Heart left ventricle (tissue), 16 donors: ENCODE measurements at places on chromosomes 16 and 17. TPM values are rescaled to one million over a fixed set of nuclear protein-coding genes. Genes with fewer than 3 reads are reported as not detected.

DNA sequence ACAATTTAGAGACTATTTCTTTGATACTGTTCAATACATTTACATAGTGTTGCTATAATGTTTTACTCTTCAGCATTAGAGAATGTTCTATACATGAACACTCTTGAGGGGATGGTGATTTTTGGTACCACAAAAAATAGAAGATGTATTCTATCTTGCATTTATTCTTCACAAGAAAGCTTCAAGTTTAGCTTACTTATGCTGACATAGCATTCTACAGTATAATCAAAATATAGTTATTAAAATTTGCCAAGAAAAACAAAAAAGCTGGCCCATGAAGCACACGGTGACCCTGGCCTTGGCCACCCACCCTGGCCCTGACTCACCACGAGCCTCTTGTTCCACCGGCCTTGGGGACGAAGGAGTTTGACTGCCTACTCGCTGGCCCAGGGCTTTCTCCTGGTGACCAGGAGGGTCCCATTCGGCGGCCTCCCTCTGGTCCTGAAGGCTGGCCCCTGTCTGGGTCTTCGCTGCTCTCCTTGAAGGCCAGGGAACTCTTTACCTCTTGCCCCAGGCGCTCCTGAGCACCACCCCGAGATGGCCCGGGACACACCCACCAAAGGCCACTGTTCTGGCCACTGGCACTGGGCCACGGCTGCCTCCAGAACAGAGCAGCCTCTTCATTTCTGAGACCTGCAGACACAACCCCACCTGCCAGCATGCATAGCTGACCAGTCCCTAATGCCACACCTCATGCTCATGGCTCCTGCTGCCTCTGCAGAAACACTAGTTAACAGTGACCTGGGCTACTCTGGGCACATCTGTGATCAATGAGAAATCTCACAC, 22.5 kb upstream of the ICAM2 start:
- DNase-seq, result no peak

- peak; percentile 77 for DNase-seq
Observed at GRCh38 chr17:50947782-50948543, 81.8 kb upstream of the TOB1 start.

DNA sequence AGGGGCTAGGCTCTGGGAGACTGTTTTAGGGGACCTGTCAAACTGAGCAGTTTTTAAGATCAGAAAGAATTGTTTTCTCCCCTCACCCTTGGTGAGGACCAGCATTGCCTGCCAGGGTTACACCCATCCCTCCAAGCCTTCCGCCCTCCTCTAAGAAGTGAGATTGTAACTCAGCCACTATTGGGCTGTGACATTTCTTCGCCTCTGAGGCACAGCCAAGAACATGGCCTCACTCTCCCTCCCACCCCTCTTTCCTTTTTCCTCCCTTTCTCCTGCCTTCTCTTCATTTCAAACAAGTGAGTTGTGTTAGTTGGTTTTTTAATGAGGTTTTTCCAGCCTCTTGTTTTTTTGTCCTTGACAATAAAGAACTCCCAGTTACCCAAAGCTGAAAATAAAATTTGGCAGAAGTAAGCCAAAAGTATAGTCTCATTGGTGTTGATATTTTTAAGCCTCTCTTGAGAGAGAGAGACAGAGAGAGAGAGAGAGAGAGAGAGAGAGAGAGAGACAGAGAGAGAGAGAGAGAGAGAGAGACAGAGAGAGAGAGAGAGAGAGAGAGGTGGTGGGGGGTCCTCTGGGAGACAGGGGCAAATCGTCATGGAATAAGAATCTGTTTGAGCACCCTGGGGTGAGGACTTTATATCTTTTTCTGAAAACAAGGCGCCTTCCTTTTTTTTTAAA, 77.2 kb upstream of the TBX2 start:
- no peak for DNase-seq

DNA sequence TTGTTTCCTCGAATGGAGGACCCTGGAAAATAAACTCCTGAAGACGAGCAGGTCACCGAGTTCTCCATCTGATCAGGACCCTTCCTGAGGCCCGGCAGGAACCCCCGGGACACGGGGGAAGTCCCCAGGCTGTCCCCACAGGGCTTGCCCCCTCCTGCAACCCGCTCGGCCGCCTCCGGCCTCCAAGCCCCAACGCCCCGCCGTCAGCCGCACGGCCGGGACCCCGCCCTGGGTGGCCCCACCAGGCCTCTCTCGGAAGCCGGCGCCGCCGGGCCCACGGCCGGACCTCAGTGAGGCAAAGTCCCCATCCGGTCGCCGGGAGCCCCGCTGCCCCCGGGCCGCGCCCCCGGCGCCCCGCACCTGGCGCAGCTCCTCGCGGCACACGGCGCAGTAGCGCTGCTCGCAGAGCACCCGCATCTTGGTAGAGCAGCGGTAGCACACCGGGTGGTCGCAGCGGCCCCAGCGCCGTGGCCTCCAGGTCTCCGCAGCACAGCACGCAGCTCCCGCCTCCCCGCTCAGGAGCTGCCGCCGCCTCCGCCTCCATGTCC, 383 bp downstream of the ZNF598 start:
- no peak for DNase-seq

Gene C17orf100
- total RNA-seq, result 0.60 TPM

Gene OR1A1
- not detected for total RNA-seq

DNA sequence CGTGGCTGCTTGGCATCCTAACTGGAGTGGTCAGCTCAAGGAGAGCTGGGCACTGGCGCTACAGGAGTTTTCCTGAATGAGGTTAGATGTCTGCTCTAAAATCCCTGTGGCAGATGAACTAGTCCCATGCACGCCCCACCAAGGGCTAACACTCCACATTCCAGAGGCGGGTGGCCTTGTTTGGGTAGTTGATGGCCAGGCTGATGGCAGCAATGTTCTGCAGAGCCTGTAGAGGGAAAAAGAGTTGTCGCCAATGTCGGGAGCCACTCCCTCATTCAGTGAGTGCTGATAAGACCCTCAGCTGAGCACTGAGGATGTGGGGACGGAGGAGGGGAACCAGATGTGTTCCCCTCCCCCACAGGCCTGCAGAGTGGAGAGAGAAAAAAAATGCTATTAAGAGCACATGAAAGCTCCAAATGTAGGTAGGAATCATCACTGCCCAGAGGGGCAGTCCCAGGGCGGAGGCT, 42.5 kb upstream of the ATP2A3 start:
- no peak for DNase-seq

GRCh38 chr16:4330277-4330874, 14.5 kb downstream of the GLIS2 start:
- DNase-seq, result peak; percentile 93

- no peak for DNase-seq
Observed at GRCh38 chr16:21005008-21005407, 104.4 kb downstream of the LYRM1 start.
